ENCODE measurements at places on chromosomes 6 and 20. TPM values are rescaled to one million over a fixed set of nuclear protein-coding genes. Genes with fewer than 3 reads are reported as not detected.

Gene TCF19
- total RNA-seq, result 4.8 TPM

Gene FAM162B
- 2.7 TPM for total RNA-seq

Gene TXLNB
- 0.75 TPM for total RNA-seq

Gene GMPR
- total RNA-seq, result 10.4 TPM

Gene RBPJL
- total RNA-seq, result 0.26 TPM

Gene ZSWIM3
- 4.7 TPM for total RNA-seq

Gene C6orf141
- 70.0 TPM for total RNA-seq

Gene ISM1
- 0.95 TPM for total RNA-seq

Gene CALHM6
- total RNA-seq, result 4.8 TPM

Gene ACTL10
- 4.8 TPM for total RNA-seq

Gene LSM2
- total RNA-seq, result 32.5 TPM

Gene TREML1
- 1.1 TPM for total RNA-seq

Gene SIRPB2
- total RNA-seq, result 3.7 TPM

Gene SLC17A9
- 19.8 TPM for total RNA-seq

Gene PAX1
- not detected for total RNA-seq

Gene MATN4
- total RNA-seq, result 0.09 TPM

Gene C6orf58
- total RNA-seq, result not detected

Gene ECT2L
- 0.14 TPM for total RNA-seq

Gene ZNF451
- 41.5 TPM for total RNA-seq
